ENCODE measurements at places on chromosomes 3 and 15. TPM values are rescaled to one million over a fixed set of nuclear protein-coding genes. Genes with fewer than 3 reads are reported as not detected.
A peak's percentile ranks its signal among the peaks of the same experiment; 100 is the strongest.

CACNA2D2 gene
- polyA plus RNA-seq = 1.5 TPM

ROBO2 gene
- 3.4 TPM for polyA plus RNA-seq

CA12 gene
- 16.6 TPM for polyA plus RNA-seq

DNA sequence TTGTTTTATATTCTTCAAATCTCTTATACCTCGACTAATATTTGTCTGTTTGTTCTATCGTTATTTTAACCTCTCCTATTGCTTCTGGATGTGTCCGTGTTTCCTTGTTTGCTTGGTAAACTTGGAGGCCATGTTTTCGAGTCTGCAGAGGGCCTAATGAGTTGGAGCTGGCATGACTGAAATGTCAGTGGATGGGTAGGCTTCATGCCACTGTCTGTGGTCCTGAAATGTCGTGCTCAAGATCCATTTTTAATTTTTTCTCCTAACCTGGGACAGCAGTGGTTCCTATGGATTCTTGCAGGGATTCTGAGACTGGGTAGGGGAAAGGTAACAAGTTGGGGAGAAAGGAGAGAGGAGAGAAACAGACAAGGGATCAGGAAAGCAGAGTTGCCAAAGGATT lies 18.8 kb upstream of the GASK1A start:
- H3K4me1 ChIP-seq = no peaks in the 10 kb centered on the region
- H3K27ac ChIP-seq = no peak overlapping the region
- no peak overlapping the region for H3K4me3 ChIP-seq

GOLGA8G gene
- polyA plus RNA-seq = not detected

DNA sequence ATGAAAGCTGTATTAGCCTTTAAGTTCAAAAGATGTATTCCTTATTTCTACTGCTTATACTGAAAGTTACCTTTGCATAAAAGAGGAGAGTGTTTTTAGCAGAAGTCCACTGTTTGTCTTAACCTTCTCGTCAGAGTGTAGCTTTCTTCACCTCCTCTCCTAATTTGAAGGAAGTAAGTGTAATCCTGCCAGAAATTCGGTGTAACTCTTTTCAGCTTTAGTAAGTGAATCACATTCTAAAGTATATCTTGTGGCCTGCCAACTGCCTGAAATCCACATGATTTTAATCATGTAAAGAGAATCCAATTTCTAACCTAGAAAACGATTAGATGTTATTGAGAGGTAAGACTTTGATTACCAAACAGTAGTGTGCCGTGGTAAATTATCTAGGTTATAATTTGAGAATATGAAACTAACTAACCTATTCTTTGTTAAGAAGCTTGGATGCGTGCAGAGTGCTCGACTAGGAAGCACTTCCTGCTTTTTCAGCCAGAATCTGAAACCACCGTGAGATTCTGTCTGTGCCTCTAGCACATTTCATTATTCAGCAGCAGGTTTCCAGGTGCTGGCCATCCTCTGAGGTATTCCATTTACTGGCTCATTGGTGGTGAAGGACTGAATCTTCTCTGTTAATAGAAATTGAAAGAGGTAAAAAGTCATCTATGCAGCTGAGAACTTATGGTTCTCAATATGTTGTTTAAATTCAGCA lies 7.5 kb downstream of the GYG1 start:
- no peaks in the 10 kb centered on the region for H3K4me1 ChIP-seq
- H3K27me3 ChIP-seq = no peaks in the 10 kb centered on the region

SIDT1 gene
- polyA plus RNA-seq = 1.9 TPM

ADGRG7 gene
- polyA plus RNA-seq = 4.9 TPM

MORC1 gene
- 2.8 TPM for polyA plus RNA-seq

DNA sequence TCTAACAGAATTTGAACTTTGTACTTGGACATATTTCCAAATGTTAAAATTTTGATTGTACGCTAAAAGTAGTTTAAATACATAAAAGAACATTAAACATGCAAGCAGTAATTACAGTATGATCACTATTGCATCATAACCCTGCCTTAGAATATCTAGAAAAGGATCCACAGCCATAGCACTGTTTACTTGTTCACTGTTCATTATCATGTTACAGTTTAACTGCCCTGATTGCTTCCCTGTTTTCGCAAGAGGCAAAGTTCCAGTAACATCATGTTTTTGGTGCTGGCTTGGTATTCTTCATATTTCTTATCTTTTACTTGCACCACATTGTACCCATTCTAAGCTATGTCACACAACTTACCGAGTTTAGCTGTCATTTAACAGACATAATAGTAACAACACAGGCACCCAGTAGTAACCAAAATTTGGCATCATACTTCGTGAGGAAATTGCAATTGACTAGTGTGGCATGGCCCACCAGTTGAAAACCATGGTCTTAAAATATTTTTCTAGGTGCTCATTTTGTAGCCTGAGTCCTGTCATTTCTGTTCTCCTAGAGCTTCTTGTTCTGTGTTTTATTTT lies 13.3 kb upstream of the TMEM87A start:
- H3K36me3 ChIP-seq = no peaks in the 10 kb centered on the region
- no peak for DNase-seq
- peak overlapping the region; percentile 13 for H3K27ac ChIP-seq
- no peak overlapping the region for H3K4me3 ChIP-seq
- H3K4me1 ChIP-seq = peaks cover 7% of the 10 kb centered on the region
- no peaks in the 10 kb centered on the region for H3K27me3 ChIP-seq

PARP15 gene
- 0.30 TPM for polyA plus RNA-seq

GRCh38 chr3:86923071-86923491 lies 67.9 kb downstream of the VGLL3 start:
- H3K27ac ChIP-seq = no peak overlapping the region
- DNase-seq = peak; percentile 12
- no peaks in the 10 kb centered on the region for H3K36me3 ChIP-seq
- no peaks in the 10 kb centered on the region for H3K4me1 ChIP-seq
- no peak overlapping the region for H3K4me3 ChIP-seq

CCDC39 gene
- not detected for polyA plus RNA-seq

PLA2G4F gene
- 3.8 TPM for polyA plus RNA-seq

VIPR1 gene
- polyA plus RNA-seq = 17.3 TPM

DNA sequence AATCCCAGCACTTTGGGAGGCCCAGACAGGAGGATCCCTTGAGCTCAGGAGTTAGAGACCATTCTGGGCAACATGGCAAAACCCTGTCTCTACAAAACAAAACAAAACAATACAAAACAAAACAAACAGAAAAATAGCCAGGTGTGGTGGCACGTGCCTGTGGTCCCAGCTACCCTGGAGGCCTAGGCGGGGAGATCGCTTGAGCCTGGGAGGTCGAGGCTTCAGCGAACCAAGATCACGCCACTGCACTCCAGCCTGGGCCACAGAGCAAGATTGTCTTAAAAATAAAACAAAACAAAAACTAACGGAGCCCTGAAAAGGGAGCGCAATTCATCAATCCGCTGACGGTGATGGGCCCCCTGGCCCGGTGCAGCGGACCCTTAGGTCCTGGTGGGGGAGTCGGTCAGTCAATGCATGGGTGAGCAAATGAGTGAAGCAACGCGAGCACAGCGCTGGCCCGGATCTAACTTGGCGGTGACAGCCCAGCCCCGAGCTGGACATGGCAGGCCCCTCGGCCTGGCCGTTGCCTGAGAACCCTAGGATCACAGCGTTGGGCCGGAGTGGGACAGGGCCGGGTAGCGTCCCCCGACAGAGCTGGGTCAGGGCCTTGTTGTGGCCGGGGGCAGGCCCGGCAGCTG lies 52.4 kb upstream of the BLM start:
- H3K27ac ChIP-seq = no peak overlapping the region
- H3K27me3 ChIP-seq = no peaks in the 10 kb centered on the region
- peaks cover 3% of the 10 kb centered on the region for H3K4me1 ChIP-seq
- no peak overlapping the region for H3K4me3 ChIP-seq

- no peak for DNase-seq
- H3K27me3 ChIP-seq = no peaks in the 10 kb centered on the region
- no peak overlapping the region for H3K27ac ChIP-seq
- H3K36me3 ChIP-seq = no peaks in the 10 kb centered on the region
Measured at GRCh38 chr3:66158933-66159683, 61.7 kb upstream of the SLC25A26 start.

NRG4 gene
- polyA plus RNA-seq = 1.5 TPM

GRCh38 chr3:166734734-166735133 lies 645.4 kb downstream of the ZBBX start:
- H3K27ac ChIP-seq = no peak overlapping the region
- peak; percentile 6 for DNase-seq
- H3K4me3 ChIP-seq = no peak overlapping the region
- no peaks in the 10 kb centered on the region for H3K4me1 ChIP-seq
- H3K27me3 ChIP-seq = no peaks in the 10 kb centered on the region

DNA sequence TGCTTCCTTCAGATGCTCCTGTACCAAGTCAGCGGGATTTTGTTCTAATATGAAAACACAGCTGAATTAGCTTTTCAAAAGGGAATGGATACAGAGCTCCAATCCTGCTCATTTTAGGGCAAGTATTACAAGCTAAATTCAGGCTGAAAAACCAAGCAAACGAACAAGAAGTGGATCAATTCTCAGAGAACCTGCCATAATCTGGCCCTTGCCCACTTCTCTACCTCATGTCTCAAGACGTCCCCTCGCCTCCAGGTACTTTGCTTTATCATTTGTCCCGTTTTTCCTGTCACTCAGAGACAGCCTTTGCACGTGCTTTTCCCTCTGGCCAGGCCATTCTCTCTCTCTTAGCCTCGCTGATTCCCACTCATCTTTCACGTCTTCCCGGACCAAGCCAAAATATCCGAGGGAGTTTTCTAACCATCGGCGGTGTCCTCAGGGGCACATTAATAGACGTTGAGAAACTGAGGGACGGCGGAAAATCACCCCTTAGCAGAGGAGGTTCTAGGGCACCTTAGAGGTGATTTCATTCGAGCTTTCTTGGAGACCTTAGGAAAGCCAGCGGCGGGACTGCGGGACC lies 654 bp downstream of the SUSD5 start:
- no peaks in the 10 kb centered on the region for H3K36me3 ChIP-seq
- no peak for DNase-seq
- peaks cover 57% of the 10 kb centered on the region for H3K27me3 ChIP-seq
- peak overlapping the region; percentile 42 for H3K4me3 ChIP-seq
- H3K4me1 ChIP-seq = peaks cover 5% of the 10 kb centered on the region

- no peak overlapping the region for H3K4me3 ChIP-seq
- H3K27ac ChIP-seq = peak overlapping the region; percentile 81
- no peak for DNase-seq
- H3K36me3 ChIP-seq = no peaks in the 10 kb centered on the region
- H3K27me3 ChIP-seq = no peaks in the 10 kb centered on the region
- H3K4me1 ChIP-seq = peaks cover 28% of the 10 kb centered on the region
Measured at GRCh38 chr15:100766243-100767000, 113.2 kb upstream of the ALDH1A3 start.

ARGFX gene
- polyA plus RNA-seq = not detected

DNA sequence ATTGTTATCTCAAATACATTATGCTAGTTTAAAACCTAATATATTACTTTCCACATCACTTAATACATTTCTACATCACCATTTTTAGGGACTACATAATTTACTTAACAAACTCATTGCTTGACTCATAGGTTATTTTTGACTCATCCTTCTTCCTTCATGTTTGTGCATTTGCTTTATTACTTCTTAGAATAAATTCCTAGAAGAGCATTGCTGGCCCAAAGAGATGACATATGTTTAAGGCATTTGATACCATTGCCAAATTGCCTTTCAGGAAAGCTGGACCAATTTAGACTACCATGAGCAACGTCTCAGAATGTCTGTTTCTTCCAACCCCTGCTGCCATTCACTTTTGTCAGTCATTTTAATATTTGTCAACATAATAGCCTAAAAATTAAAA lies 905.8 kb downstream of the IGSF11 start:
- no peaks in the 10 kb centered on the region for H3K27me3 ChIP-seq
- no peaks in the 10 kb centered on the region for H3K36me3 ChIP-seq
- H3K4me1 ChIP-seq = no peaks in the 10 kb centered on the region

- no peaks in the 10 kb centered on the region for H3K27me3 ChIP-seq
- H3K27ac ChIP-seq = peak overlapping the region; percentile 88
- H3K36me3 ChIP-seq = no peaks in the 10 kb centered on the region
- DNase-seq = peak; percentile 76
- H3K4me3 ChIP-seq = no peak overlapping the region
Measured at GRCh38 chr3:194870394-194871110, 184.9 kb downstream of the FAM43A start.

PATL2 gene
- 0.54 TPM for polyA plus RNA-seq

LSAMP gene
- 16.6 TPM for polyA plus RNA-seq

- H3K36me3 ChIP-seq = no peaks in the 10 kb centered on the region
- H3K4me3 ChIP-seq = no peak overlapping the region
- DNase-seq = no peak
- no peak overlapping the region for H3K27ac ChIP-seq
- no peaks in the 10 kb centered on the region for H3K4me1 ChIP-seq
- H3K27me3 ChIP-seq = no peaks in the 10 kb centered on the region
Measured at GRCh38 chr3:54931182-54931581, 3.3 kb upstream of the LRTM1 start.

CYP1A1 gene
- 22.6 TPM for polyA plus RNA-seq

SCN11A gene
- polyA plus RNA-seq = 0.86 TPM

EOGT gene
- 7.4 TPM for polyA plus RNA-seq

DNA sequence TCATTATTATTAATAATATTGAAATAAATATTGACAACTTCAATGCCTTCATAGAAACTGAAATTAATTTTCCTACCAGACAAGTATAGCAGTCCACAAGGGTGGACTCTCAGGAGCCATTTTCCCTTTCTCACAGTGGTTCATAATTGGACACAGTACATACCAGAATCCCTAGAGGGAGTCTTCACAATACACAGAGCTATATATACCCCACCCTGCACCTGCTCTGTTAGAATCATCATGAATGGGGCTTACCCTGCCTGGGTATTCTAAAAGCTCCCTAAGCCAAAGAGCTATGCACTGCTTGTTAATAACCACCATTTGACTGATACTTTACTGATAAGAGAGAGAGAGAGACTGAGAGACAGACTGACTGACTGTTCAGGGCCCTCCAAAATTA lies 134.9 kb downstream of the FEZF2 start:
- no peaks in the 10 kb centered on the region for H3K4me1 ChIP-seq
- no peaks in the 10 kb centered on the region for H3K36me3 ChIP-seq
- no peak for DNase-seq

RBP2 gene
- polyA plus RNA-seq = 80.9 TPM

LDHAL6B gene
- 0.17 TPM for polyA plus RNA-seq

RBPMS2 gene
- 18.0 TPM for polyA plus RNA-seq

- H3K36me3 ChIP-seq = no peaks in the 10 kb centered on the region
- H3K27me3 ChIP-seq = no peaks in the 10 kb centered on the region
- H3K4me3 ChIP-seq = no peak overlapping the region
- H3K4me1 ChIP-seq = peaks cover 10% of the 10 kb centered on the region
- DNase-seq = no peak
Measured at GRCh38 chr15:39397883-39398282, 183.0 kb upstream of the THBS1 start.

GRCh38 chr3:134659391-134660045 lies 8.7 kb upstream of the KY start:
- no peaks in the 10 kb centered on the region for H3K36me3 ChIP-seq
- no peak overlapping the region for H3K4me3 ChIP-seq
- H3K4me1 ChIP-seq = no peaks in the 10 kb centered on the region
- no peak overlapping the region for H3K27ac ChIP-seq
- H3K27me3 ChIP-seq = peaks cover 9% of the 10 kb centered on the region

- H3K36me3 ChIP-seq = no peaks in the 10 kb centered on the region
- peak overlapping the region; percentile 67 for H3K27ac ChIP-seq
- no peak for DNase-seq
- no peaks in the 10 kb centered on the region for H3K27me3 ChIP-seq
- H3K4me1 ChIP-seq = peaks cover 14% of the 10 kb centered on the region
- no peak overlapping the region for H3K4me3 ChIP-seq
Measured at GRCh38 chr15:35304389-35304788, 219.3 kb upstream of the NANOGP8 start.
